Esophagus muscularis mucosa (tissue), 4 donors: ENCODE measurements at places on chromosomes 3 and 15.

DNA sequence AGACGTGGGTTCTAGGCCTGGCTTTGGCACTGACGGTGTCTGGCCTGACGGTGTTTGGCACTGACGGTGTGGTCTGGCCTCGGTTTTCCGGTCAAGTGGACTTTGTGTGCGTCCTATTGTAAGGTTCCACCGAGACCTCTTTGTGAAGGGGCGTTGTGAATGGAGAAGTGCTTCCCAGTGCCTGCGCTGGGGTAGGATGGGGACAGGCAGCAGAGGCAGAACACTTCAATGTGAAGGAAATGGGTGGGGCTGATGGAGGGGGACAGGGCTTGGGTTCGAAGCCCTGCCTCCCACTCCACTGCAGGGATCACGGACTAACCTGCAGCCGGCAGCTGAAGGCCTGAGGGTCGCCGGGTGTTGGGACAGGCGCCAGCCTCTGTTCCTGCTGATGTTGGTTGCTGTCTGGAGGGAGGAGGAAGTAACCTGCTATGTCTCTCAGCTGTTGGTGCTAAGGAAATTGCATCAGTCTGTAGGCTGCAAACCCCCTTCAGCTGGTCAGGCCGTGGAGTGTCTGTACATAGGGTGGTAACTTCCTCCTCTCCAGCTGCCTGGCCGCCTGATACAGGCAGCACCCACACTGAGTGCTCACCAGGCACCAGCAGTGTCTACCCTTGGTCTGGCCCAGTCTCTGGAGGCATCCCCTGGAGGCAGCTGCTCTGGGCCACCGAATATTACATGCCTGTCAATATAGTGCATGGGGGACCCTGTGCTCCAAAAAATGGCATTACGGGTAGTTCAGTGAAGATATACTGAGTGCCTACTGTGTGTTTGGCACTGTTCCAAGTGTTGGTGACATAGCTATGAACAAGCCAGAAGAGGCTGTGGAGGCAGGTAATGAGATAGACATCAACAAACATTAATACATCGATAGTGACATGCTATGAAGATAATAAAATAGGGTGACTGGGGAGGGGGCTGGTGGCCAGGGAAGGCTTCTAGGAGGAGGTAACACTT, 1.1 kb downstream of the TM6SF1 start:
- H3K27me3 ChIP-seq, result no peaks in the 10 kb centered on the region
- H3K36me3 ChIP-seq, result peaks cover 4% of the 10 kb centered on the region
- H3K27ac ChIP-seq, result peak overlapping the region; percentile 42
- peaks cover 55% of the 10 kb centered on the region for H3K4me1 ChIP-seq

- no peak for DNase-seq
- peaks cover 68% of the 10 kb centered on the region for H3K4me1 ChIP-seq
- peaks cover 34% of the 10 kb centered on the region for H3K36me3 ChIP-seq
- no peaks in the 10 kb centered on the region for H3K27me3 ChIP-seq
Observed at GRCh38 chr3:126354776-126355175, 2.4 kb downstream of the KLF15 start.

DNA sequence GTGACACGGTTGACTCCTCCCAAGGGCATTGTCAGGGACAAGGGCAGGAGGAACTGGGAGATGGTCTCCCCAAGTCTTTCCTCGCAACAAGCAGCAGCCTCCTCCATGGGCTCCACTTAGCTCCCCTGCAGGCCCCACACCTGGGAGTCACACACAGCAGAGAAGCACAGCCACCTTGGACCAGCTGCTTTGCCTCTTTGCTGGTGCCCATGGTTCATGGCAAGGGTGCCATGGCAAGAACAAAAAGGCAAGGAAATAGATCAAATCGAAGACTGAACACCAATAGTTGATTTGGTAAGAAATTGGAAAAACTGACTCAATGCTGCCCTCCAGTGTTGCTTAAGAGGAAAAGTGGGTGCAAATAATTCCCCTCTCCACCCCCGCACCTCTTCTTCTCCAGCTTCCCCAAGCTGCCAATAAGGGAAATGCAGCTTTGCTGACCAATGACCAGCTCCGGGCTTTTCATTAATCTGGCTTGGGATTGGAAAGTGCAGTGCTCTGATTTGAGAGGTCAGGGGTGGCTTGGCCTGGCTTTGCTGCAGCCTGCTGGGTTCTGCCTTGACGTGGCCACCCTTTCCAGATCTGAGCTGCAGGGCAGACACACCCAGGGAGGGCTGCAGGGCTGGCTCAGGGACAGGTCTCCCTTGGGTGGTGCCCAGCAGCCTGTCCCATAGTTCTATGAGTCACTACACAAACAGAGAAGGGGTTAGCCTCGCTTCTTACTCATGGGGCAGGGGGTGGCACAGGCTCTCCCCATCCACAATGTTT, 162.0 kb downstream of the KLF13 start:
- H3K27ac ChIP-seq, result peak overlapping the region; percentile 33
- no peaks in the 10 kb centered on the region for H3K27me3 ChIP-seq
- H3K36me3 ChIP-seq, result peaks cover 4% of the 10 kb centered on the region
- peaks cover 23% of the 10 kb centered on the region for H3K4me1 ChIP-seq
- no peak overlapping the region for H3K4me3 ChIP-seq
- DNase-seq, result peak; percentile 91

- peaks cover 3% of the 10 kb centered on the region for H3K4me1 ChIP-seq
- H3K27ac ChIP-seq, result no peak overlapping the region
- H3K27me3 ChIP-seq, result no peaks in the 10 kb centered on the region
- no peak for DNase-seq
- H3K4me3 ChIP-seq, result no peak overlapping the region
Observed at GRCh38 chr15:57730876-57731275, 24.4 kb downstream of the POLR2M start.

GRCh38 chr3:193777524-193777923, 184.5 kb downstream of the OPA1 start:
- no peak overlapping the region for H3K4me3 ChIP-seq
- no peak overlapping the region for H3K27ac ChIP-seq
- no peaks in the 10 kb centered on the region for H3K27me3 ChIP-seq
- no peaks in the 10 kb centered on the region for H3K36me3 ChIP-seq
- peaks cover 8% of the 10 kb centered on the region for H3K4me1 ChIP-seq

GRCh38 chr15:48775546-48775945, 35.3 kb downstream of the CEP152 start:
- no peak for DNase-seq
- no peaks in the 10 kb centered on the region for H3K27me3 ChIP-seq
- no peak overlapping the region for H3K4me3 ChIP-seq
- H3K4me1 ChIP-seq, result peaks cover 12% of the 10 kb centered on the region
- H3K27ac ChIP-seq, result no peak overlapping the region

DNA sequence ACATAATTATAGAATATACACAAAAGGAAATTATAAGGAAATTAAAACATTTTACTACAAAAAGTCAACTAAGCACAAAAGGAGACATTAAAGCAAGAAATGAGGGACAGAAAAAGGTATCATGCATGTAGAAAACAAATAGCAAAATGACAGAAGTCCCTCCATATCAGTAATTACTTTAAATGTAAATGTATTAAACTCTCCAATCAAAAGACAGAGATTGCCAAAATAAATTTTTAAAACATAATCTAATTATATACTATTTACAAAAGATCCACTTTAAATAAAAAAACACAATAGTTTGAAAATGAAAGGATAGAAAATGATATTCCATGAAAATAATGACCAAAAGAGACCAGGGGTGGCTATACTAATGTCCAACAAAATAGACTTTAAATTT, 123.7 kb downstream of the MEX3B start:
- no peaks in the 10 kb centered on the region for H3K36me3 ChIP-seq
- no peaks in the 10 kb centered on the region for H3K27me3 ChIP-seq
- H3K27ac ChIP-seq, result no peak overlapping the region
- H3K4me3 ChIP-seq, result no peak overlapping the region

DNA sequence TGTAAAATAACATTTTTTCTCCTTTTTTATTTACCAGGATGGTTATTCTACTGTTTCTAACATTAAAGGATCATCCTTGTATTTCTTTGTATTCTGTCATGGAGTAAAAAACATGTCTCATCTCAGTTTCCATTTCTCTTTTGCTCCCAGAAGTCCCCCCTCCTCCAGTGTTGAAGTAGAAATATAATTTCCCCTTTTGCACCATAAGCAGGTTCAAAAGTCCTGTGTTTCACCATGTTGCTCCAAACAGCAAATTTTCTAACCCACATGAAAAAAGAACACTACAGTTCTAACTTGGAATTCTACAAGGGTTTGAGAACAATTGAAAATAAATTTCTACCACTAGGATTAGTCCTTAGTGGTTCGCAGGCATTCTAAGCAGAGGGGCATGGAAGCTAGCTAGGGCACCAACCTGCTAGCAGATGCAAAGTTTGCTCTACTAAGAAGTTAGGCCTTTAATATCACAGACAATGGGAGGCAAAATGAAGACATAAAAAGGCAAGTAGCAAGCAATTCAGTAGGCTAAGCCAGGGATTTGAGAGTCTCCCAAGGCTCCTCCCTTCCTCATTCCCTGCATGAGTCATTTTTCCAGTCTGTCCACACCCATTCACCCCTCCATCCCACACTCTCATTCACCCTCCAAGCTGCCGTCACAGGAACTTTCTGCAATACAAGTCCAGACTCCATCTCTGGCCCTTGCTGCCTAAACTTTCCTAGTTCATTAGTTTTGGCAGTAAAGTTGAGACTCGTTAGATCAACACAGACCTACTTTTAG, 2.3 kb upstream of the MBNL1 start:
- no peaks in the 10 kb centered on the region for H3K36me3 ChIP-seq
- peak overlapping the region; percentile 98 for H3K27ac ChIP-seq
- no peaks in the 10 kb centered on the region for H3K27me3 ChIP-seq
- peak overlapping the region; percentile 68 for H3K4me3 ChIP-seq

DNA sequence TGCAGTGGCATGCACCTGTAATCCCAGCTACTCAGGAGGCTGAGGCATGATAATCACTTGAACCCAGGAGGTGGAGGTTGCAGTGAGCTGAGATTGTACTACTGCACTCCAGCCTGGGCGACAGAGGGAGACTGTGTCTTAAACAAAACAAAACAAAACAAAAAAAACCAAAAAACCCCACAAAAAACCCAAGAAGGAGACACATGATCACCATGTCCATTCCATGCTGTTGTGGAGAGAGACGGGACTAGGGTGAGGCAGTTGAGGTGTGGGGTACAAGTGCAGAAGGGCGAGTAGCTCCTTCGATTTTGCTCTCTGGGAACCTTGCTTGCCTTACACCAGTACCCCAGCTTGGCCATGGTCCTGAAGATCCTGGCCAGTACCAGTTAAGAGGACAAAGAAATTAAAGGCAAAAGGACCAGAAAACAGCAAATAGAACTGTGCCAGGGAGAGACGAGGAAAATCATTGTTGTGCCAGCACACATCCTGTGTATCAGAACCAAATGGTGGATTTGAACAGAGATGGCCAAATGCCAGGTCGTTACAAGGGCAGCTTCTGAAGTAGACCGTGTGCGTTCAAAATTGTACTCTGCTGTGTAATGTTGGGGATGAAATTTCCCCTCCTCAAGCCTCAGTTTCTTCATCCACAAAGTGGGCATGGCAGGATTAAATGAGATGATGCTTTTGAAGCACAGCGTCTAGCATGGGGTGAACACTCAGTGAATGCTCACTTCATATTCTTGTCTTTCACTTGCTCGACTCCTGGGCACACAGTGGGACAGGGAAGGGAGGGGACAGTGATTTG, 42.9 kb upstream of the CTSH start:
- no peak overlapping the region for H3K4me3 ChIP-seq
- H3K4me1 ChIP-seq, result peaks cover 42% of the 10 kb centered on the region
- DNase-seq, result no peak
- peak overlapping the region; percentile 46 for H3K27ac ChIP-seq

GRCh38 chr3:112875561-112875960, 28.9 kb upstream of the CD200R1L start:
- no peaks in the 10 kb centered on the region for H3K27me3 ChIP-seq
- no peak overlapping the region for H3K27ac ChIP-seq
- no peaks in the 10 kb centered on the region for H3K36me3 ChIP-seq
- no peaks in the 10 kb centered on the region for H3K4me1 ChIP-seq

DNA sequence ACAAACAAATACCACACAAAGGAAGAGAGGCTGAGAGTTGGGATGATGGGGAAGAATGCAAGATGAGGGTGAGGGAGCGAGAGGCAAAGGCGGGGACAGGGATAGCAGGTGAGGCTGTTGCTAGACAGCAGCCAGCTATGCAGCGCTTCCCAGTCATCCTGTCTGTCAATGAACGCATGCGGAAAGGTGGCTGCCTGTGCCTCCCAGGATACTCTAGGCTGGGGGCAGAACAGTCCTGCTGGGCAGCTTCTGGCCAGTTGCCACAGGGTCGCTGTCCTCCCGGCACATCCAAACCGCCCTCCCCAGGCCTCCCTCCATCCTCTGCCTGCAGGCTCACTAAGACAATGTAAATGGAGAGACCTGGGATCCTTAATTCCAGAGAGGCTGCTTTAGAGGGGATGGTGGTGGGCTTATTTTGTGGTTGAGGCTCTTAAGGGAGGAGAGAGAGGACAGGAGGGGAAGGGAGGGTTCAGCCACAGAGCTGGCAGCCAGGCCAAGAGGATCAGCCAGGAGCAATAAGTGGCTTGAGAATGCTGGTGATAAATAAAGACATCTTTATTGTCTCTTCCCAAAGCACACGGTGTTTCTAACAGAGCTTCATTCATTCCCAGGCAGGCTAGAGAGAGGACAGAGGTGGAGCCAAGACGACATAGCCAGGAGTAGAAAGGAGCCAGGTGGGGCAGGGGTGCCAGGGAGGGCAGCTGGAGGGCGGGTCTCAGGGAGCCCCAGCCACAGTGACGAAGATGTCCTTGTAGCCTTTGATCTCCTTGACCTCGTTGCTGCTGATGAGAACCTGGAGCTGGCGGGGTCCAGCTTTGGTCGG, 9.2 kb upstream of the TGM5 start:
- no peak overlapping the region for H3K4me3 ChIP-seq
- H3K4me1 ChIP-seq, result no peaks in the 10 kb centered on the region
- DNase-seq, result no peak
- no peaks in the 10 kb centered on the region for H3K36me3 ChIP-seq

GRCh38 chr15:88704791-88705768, 66.3 kb downstream of the ISG20 start:
- no peaks in the 10 kb centered on the region for H3K27me3 ChIP-seq
- peaks cover 15% of the 10 kb centered on the region for H3K4me1 ChIP-seq
- H3K27ac ChIP-seq, result peak overlapping the region; percentile 64
- H3K4me3 ChIP-seq, result peak overlapping the region; percentile 59

DNA sequence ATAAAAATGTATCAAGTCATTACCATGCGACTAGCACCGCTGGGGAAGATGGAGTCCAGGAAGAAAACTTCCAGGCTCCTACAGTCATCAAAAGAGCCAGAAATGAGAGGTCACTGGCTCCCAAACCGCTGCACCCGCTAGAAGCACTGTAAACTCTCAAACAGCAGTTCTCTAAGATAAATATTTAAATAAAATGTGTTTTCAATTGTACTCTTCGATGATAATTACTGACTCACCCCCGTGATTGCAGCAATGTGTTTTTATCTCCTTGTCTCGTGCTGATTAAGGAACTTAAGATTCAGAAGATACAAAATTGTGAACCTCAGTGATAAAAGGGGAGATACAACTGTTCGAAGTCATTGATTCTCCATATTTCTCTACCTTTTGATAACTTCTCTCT, 45.8 kb upstream of the FOXP1 start:
- H3K36me3 ChIP-seq, result no peaks in the 10 kb centered on the region
- no peak overlapping the region for H3K27ac ChIP-seq
- H3K27me3 ChIP-seq, result no peaks in the 10 kb centered on the region
- peaks cover 11% of the 10 kb centered on the region for H3K4me1 ChIP-seq
- no peak for DNase-seq
